AML-193 (cell line): ENCODE measurements at places on chromosomes 16 and 17.
A peak's percentile ranks its signal among the peaks of the same experiment; 100 is the strongest.

- no peak for DNase-seq
Measured at GRCh38 chr17:63420868-63421680, 25.0 kb downstream of the CYB561 start.

- DNase-seq = no peak
Measured at GRCh38 chr16:86337581-86338402, 172.5 kb upstream of the FOXF1 start.

GRCh38 chr16:85615014-85615851 lies 2.1 kb downstream of the GSE1 start:
- DNase-seq = peak; percentile 5

DNA sequence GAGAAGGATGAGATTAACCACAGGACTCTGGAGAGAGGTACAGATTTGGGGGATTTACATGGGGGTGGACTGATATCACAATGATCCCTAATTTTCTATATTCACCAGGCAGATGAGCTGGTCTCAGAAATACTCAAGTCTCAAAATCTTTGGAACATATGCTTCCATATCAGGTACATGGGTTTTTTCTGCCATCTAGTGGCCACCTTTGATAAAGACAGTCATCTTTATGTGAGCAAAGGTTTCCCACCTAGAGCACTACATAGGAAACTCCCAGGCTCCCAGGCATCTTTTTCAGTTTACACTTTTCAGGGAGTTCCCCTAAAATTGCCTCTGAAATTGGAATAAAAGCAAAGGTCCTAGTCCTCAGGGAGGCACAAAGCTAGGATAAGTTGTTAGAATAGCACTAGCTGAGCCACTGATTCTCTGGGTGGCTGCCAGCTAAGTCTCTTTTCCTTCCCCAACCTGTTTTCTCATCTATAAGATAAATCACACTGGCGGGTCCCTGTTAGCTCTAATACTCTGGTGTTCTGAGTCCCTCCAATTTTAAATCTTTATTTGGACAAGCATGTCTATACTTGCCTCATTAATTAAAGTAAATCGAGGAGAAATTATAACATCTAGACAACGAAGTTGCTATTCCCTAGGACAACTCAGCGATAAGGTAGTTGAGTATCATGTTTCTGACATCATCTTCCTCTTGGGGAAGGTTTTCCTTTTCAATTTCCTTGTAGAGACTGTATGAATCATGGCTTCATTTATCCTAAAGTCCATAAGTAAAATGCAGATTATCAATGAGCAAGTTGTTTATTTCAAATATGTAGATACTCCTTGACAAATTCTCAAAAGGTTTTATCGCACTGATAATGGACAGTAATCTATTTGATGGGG lies 19.0 kb upstream of the MON1B start:
- DNase-seq = peak; percentile 63

DNA sequence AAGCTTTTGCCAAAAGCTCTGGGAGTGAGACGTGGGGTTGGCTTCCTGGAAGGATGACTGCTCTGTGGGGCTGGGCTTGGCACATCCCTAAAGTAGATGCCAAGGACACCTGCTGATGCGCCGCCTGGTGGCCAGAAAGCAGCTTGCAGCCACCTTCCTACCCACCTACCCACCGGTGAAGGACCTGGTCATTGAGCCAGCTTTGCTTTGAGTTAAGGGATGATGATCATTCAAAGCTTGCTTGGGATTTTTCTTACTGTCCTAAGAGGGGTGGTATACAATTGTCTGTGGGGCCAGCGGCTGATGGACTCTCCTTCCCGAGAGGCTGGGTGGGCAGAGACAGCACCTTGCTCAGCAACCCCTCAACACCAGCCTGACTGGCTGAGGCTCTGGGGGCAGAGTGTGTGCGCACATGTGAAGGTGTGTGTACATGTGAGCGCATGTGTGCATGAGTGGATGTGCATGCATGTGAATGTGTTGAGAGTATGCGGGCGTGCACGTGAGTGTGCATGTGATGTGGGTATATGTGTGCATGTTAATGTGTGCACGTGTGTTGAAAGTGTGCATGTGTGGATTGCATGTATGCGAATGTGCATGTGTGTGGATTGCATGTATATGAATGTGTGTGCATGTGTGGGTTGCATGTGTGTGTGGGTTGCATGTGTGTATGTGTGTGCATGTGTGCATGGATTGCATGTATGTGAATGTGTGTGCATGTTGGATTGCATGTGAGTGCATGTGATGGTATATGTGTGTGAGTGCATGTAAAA lies 18.6 kb downstream of the C1QTNF1 start:
- peak; percentile 56 for DNase-seq

- no peak for DNase-seq
Measured at GRCh38 chr17:29573871-29574731, 5.6 kb downstream of the TP53I13 start.

GRCh38 chr16:81521141-81521626 lies 76.6 kb downstream of the CMIP start:
- DNase-seq = no peak

GRCh38 chr16:52976539-52977167 lies 76.0 kb downstream of the CHD9NB start:
- DNase-seq = peak; percentile 21

DNA sequence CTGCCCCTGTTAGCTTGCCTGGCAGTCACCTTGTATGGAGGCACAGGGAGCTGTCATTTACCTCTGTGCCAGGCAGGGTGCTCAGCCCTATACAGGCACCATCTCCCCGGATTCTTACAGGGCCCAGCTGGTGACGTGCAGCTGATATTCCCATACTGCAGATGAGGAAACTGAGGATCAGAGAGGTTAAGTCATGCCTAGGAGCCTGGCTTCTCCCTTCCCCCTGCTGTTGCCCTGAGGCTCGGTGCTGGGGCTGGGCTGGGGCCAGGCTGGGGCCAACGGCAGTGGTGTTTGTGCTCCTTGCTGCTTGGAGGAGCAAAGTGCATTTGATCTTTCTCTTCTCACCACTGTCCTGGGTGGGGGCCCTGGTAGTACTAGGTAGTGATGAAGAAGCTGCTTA lies 54.7 kb upstream of the IL34 start:
- DNase-seq = no peak

DNA sequence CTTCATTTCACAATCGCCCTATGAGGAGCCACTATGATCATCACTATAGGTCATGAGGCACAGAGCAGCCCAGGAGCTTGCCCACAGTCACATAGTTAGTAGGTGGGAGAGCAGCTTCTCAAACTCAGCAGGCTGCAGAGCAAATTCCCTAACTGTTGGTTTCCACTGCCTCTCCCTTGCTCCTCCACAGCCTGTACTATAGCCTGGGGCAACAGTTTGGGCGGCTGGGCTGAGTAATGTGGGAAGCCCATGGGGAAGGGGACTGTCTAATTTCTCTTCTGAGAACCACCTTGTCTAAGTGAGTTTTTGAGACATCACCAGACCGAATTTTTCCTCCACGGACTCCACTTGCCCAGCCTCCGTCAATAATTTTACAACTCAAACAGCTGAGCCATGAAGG lies 73.4 kb upstream of the GPR139 start:
- DNase-seq = no peak

- DNase-seq = no peak
Measured at GRCh38 chr16:89298623-89299225, 81.2 kb downstream of the ZNF778 start.

GRCh38 chr16:85974428-85975375 lies 75.7 kb downstream of the IRF8 start:
- DNase-seq = no peak

- DNase-seq = no peak
Measured at GRCh38 chr16:29680180-29680598, 1.2 kb downstream of the QPRT start.

DNA sequence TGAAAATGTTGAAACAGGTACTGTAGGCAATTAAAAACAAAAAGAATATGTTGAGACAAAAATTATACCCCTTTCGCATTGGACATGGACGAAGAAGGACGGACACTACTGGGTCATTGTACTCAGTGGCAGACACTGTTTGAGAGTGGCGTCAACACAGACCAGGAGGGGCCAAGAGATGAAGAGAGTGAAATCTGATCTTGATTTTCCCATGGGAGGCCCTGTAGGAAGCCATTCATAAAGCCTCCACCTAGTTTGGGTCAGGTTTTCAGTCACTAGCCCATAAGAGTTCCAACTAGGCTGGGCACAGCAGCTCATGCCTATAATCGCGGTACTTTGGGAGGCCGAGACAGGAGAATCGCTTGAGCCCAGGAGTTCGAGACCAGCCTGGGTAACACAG lies 23.6 kb upstream of the SMURF2 start:
- no peak for DNase-seq

DNA sequence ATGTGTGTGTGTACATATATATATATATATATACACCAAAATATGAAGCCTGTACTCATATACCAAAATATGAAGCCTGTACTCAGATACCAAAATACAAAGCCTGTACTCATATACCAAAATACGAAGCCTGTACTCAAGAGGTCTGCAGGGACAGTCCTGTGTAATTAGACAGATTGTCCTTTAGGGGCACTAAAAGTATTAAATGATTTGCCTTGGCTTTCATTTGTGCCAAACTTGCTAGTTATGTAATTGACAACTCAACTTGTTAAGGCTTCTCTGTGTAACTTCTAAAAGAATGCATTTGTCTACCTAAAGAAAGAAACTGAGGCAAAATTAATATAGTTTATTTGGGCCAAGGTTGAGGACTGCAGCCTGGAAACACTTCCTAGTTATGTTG lies 30.8 kb upstream of the DHX40 start:
- peak; percentile 42 for DNase-seq

GRCh38 chr17:74272731-74273201 lies 1.3 kb upstream of the DNAI2 start:
- DNase-seq = no peak

DNA sequence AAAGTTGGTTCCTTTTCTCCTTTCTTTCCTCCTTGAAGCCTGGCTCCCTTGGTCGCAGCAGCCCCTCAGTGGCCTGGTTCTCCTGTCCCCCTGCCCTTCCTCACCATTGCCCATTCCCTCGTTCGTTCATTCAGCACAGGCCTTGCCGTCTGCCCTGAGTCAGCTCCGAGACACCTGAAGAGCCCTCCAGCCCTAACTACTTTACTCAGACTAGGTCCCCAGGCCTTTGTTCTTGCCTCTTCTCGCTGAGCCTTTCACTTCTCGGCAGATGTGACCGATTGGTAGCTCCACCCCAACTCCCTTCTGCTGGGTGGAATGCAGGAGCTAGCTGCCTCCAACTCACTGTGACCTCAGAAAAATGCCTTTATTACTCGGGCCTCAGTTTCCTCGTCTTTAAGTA lies 7.0 kb upstream of the ADAM11 start:
- no peak for DNase-seq

GRCh38 chr16:30896261-30896888 lies at the start of gene CTF1:
Gene CTF1 (plus strand): TSS chr16:30896614. CDS start chr16:30896644, 30 bp downstream.
- DNase-seq = no peak

DNA sequence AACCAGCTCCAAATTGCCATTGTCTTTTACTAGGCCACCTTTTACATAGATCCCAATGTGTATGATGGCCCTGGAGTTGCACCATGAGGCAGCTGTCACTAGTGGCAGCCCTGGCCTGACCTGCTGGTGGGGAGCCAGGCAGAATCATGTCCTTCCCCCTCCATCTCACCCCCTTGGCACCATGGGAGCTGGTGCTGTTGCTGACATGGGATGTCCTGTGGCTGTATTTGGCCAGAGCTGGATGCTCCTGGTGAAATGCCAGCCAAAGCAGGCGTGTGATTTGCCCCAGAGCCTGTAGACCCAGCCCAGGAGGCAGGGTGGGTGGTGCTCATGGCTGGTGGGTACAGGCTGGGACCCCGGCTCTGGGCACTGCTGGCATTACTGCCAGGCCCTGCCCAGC lies 18.6 kb downstream of the SLC12A3 start:
- DNase-seq = no peak

- no peak for DNase-seq
Measured at GRCh38 chr17:64732336-64733006, 70.4 kb upstream of the SMURF2 start.
